Activated CD8-positive, alpha-beta T cell treated with anti-CD3 and anti-CD28 coated beads, Interleukin-2, amount 10 ng/mL, durations not matched to agents 7 days and 5 days (primary cell): ENCODE measurements at places on chromosomes 7 and 10. TPM values are rescaled to one million over a fixed set of nuclear protein-coding genes. Genes with fewer than 3 reads are reported as not detected.

LBX1 gene
- total RNA-seq: not detected

AMZ1 gene
- not detected for total RNA-seq

CDK14 gene
- not detected for total RNA-seq

KDM7A gene
- total RNA-seq: 3.9 TPM

AKR1C4 gene
- not detected for total RNA-seq

ASNS gene
- total RNA-seq: 37.5 TPM

IGFBP3 gene
- total RNA-seq: 0.90 TPM

AGBL3 gene
- 2.2 TPM for total RNA-seq

CYP3A5 gene
- not detected for total RNA-seq

MINDY4 gene
- 1.5 TPM for total RNA-seq

RBM48 gene
- total RNA-seq: 15.4 TPM

CCSER2 gene
- total RNA-seq: 77.8 TPM

CUBN gene
- 1.2 TPM for total RNA-seq

FAM24B gene
- 11.0 TPM for total RNA-seq

GJD4 gene
- total RNA-seq: not detected

PCDH15 gene
- total RNA-seq: not detected

OLAH gene
- 0.37 TPM for total RNA-seq

BMPER gene
- not detected for total RNA-seq

PTPRN2 gene
- total RNA-seq: 7.0 TPM

VGF gene
- 0.53 TPM for total RNA-seq

ADAP1 gene
- total RNA-seq: 28.6 TPM

VAX1 gene
- total RNA-seq: not detected

CPED1 gene
- total RNA-seq: not detected

HECW1 gene
- not detected for total RNA-seq

MCMBP gene
- total RNA-seq: 95.9 TPM

SLC16A12 gene
- total RNA-seq: not detected

HOXA13 gene
- not detected for total RNA-seq

ZNF12 gene
- 20.1 TPM for total RNA-seq

CPN1 gene
- not detected for total RNA-seq

SCD gene
- 239 TPM for total RNA-seq

LIPM gene
- not detected for total RNA-seq

SRI gene
- total RNA-seq: 110 TPM

CTAGE4 gene
- not detected for total RNA-seq

SPDYE1 gene
- not detected for total RNA-seq

CALHM3 gene
- total RNA-seq: 0.45 TPM

SUN3 gene
- total RNA-seq: not detected

CALHM1 gene
- total RNA-seq: 1.8 TPM

PCGF5 gene
- total RNA-seq: 46.7 TPM

TMEM139 gene
- 0.29 TPM for total RNA-seq

TMEM176A gene
- total RNA-seq: not detected

PRXL2A gene
- 15.3 TPM for total RNA-seq
